Astrocyte (in vitro differentiated cells and primary cell): ENCODE measurements at places on chromosomes 6 and 20.

GRCh38 chr6:16333580-16333979 is 95.2 kb downstream of the GMPR start:
- H3K4me3 ChIP-seq, result no peak overlapping the region
- H3K36me3 ChIP-seq, result no peaks in the 10 kb centered on the region
- no peak overlapping the region for H3K27ac ChIP-seq
- H3K27me3 ChIP-seq, result no peaks in the 10 kb centered on the region

- no peaks in the 10 kb centered on the region for H3K27me3 ChIP-seq
- no peak for DNase-seq
- no peaks in the 10 kb centered on the region for H3K4me1 ChIP-seq
- H3K27ac ChIP-seq, result no peak overlapping the region
Measured at GRCh38 chr6:137167702-137168377, 5.6 kb downstream of the IL22RA2 start.

DNA sequence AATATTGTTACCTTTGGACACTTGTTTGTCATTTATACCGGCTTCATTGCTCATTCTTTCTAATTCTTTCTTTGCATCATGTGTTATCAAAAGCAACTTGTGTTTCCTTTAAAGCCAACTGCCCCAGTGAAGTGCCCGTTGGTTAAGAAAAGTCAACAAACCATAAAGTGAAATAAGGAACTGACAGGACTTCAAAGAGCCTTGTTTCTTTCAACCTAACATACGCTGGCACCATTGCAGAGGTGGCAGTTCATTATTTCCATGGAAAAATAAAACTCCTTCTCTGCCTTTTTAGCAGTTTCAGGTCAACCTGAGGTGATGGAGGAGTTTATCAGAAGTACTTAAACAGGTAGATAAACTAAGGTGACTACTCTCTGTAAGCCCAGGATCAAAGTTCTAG is 28.8 kb downstream of the FERMT1 start:
- H3K27ac ChIP-seq, result no peak overlapping the region
- H3K4me3 ChIP-seq, result no peak overlapping the region
- no peaks in the 10 kb centered on the region for H3K27me3 ChIP-seq
- H3K36me3 ChIP-seq, result no peaks in the 10 kb centered on the region
- no peak for DNase-seq

GRCh38 chr6:75098709-75099108 is 107.1 kb downstream of the COL12A1 start:
- no peak overlapping the region for H3K4me3 ChIP-seq
- DNase-seq, result peak; percentile 97
- peaks cover 27% of the 10 kb centered on the region for H3K4me1 ChIP-seq
- peaks cover 5% of the 10 kb centered on the region for H3K36me3 ChIP-seq
- no peaks in the 10 kb centered on the region for H3K27me3 ChIP-seq

GRCh38 chr6:14857501-14857900 is 388.4 kb upstream of the JARID2 start:
- no peaks in the 10 kb centered on the region for H3K4me1 ChIP-seq
- DNase-seq, result no peak
- H3K36me3 ChIP-seq, result no peaks in the 10 kb centered on the region

GRCh38 chr6:90465686-90466085 is 121.2 kb downstream of the MAP3K7 start:
- peaks cover 9% of the 10 kb centered on the region for H3K4me1 ChIP-seq
- DNase-seq, result no peak
- no peak overlapping the region for H3K4me3 ChIP-seq
- peaks cover 5% of the 10 kb centered on the region for H3K27me3 ChIP-seq
- H3K36me3 ChIP-seq, result no peaks in the 10 kb centered on the region

GRCh38 chr6:152700427-152700826 is 2.7 kb downstream of the MYCT1 start:
- H3K27ac ChIP-seq, result no peak overlapping the region
- H3K4me1 ChIP-seq, result peaks cover 4% of the 10 kb centered on the region
- H3K36me3 ChIP-seq, result no peaks in the 10 kb centered on the region
- H3K4me3 ChIP-seq, result no peak overlapping the region
- no peaks in the 10 kb centered on the region for H3K27me3 ChIP-seq
- DNase-seq, result no peak

GRCh38 chr6:147219463-147219862 is 15.2 kb downstream of the STXBP5 start:
- H3K36me3 ChIP-seq, result no peaks in the 10 kb centered on the region
- H3K4me1 ChIP-seq, result no peaks in the 10 kb centered on the region
- H3K27me3 ChIP-seq, result no peaks in the 10 kb centered on the region
- no peak for DNase-seq
- no peak overlapping the region for H3K4me3 ChIP-seq

- peak overlapping the region; percentile 86 for H3K4me3 ChIP-seq
- H3K36me3 ChIP-seq, result no peaks in the 10 kb centered on the region
- H3K27me3 ChIP-seq, result no peaks in the 10 kb centered on the region
- peak; percentile 68 for DNase-seq
- H3K4me1 ChIP-seq, result peaks cover 7% of the 10 kb centered on the region
Measured at GRCh38 chr6:28838634-28839442, 84.9 kb downstream of the TRIM27 start.

- DNase-seq, result no peak
- H3K4me3 ChIP-seq, result no peak overlapping the region
- H3K27ac ChIP-seq, result no peak overlapping the region
Measured at GRCh38 chr6:167235421-167236238, 55.5 kb upstream of the UNC93A start.

- DNase-seq, result no peak
- no peaks in the 10 kb centered on the region for H3K4me1 ChIP-seq
- no peak overlapping the region for H3K4me3 ChIP-seq
- H3K27me3 ChIP-seq, result peaks cover 75% of the 10 kb centered on the region
Measured at GRCh38 chr20:20368418-20369249, 730 bp downstream of the INSM1 start.

- no peak overlapping the region for H3K27ac ChIP-seq
- H3K4me1 ChIP-seq, result no peaks in the 10 kb centered on the region
- no peaks in the 10 kb centered on the region for H3K27me3 ChIP-seq
- H3K4me3 ChIP-seq, result no peak overlapping the region
Measured at GRCh38 chr6:166430269-166430668, 47.5 kb upstream of the MPC1 start.

GRCh38 chr6:20838113-20838512 is 303.9 kb downstream of the CDKAL1 start:
- H3K27ac ChIP-seq, result no peak overlapping the region
- DNase-seq, result no peak
- no peak overlapping the region for H3K4me3 ChIP-seq

DNA sequence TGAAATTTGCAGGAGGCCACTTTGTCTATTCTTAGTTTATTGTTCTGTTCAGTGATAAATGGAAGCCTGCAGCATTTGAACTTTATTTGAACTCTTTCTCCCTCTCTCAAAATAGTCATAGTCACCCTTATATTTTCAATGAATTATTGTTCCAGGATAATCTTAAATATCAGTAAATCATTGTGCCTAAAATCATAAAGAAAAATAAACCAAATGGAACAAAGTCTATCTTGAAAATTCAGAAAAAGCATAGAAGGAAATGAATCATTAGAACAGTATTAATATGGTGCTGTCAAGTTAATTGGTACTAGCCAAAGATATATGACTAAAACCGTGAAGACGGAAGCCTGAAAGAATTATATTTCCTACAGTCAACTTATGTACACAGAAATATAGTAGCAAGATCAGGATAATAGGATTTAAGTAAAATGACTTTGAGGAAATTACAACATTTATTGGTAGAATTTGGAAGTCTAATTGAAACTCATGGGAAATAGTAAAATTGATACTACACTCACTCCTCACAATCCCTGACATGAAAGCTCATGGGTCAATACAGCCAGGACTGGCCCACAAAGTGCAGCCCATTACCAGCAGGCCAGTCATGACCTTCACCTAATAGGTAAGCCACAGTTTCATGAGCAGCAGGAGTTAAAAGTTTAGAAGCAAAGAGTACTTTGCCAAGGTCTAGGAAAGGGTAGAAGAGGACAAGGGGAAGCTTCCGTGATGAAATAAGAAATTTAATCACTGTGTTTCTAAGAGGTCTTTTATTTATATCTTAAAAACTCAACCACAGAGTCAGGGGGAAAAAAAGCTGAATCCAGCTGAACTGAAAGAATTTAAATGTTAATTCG is 119.9 kb upstream of the ENPP5 start:
- no peak overlapping the region for H3K4me3 ChIP-seq
- H3K27me3 ChIP-seq, result no peaks in the 10 kb centered on the region
- peak; percentile 16 for DNase-seq
- H3K36me3 ChIP-seq, result no peaks in the 10 kb centered on the region

DNA sequence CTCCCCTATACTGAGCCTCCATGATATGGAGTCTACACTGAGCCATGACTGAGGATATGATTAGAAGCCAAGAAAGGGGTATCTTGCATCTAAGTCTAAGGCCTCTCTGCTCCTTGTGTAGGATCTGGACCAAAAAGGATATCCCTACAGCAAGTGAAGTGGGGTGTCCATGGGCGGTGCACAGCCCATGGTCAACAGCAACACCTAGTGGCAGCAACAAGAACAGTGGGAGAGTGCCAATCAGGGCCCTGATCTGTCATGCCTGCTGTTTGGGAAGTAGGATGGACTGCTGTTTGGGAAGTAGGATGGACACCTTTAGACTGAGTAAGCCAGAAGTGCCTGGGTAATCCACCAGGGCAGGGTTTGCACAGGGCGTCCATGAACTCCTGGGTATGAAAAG is 22.4 kb downstream of the PTGIS start:
- H3K4me3 ChIP-seq, result no peak overlapping the region
- peaks cover 4% of the 10 kb centered on the region for H3K27me3 ChIP-seq
- no peaks in the 10 kb centered on the region for H3K4me1 ChIP-seq
- H3K36me3 ChIP-seq, result no peaks in the 10 kb centered on the region
- H3K27ac ChIP-seq, result no peak overlapping the region

- no peak overlapping the region for H3K27ac ChIP-seq
- H3K4me3 ChIP-seq, result no peak overlapping the region
- H3K4me1 ChIP-seq, result peaks cover 8% of the 10 kb centered on the region
- H3K27me3 ChIP-seq, result no peaks in the 10 kb centered on the region
- no peak for DNase-seq
Measured at GRCh38 chr6:31528307-31528777, 420 bp upstream of the MCCD1 start.

DNA sequence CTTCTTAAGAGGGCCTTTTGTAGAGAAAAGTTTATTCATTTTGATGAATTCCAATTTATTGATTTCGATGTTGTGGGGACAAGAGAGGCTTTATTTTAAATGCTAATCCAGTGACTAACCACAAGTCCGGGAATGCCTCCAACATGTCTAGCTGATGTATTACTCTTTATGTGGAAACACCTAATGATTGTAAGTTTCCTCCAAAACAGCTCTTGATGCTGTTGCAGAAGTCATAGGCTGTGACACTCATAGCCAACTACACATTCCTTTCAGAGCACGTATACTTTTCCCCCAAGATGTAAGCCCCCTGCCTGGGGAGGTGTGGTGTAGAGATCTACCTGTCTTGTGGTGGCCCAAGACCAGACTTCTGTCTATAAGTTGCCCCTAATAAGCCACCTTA is 61.3 kb upstream of the RNF24 start:
- H3K36me3 ChIP-seq, result no peaks in the 10 kb centered on the region
- H3K27ac ChIP-seq, result peak overlapping the region; percentile 50
- H3K27me3 ChIP-seq, result no peaks in the 10 kb centered on the region
- peaks cover 11% of the 10 kb centered on the region for H3K4me1 ChIP-seq
- DNase-seq, result peak; percentile 96

- H3K36me3 ChIP-seq, result no peaks in the 10 kb centered on the region
- no peaks in the 10 kb centered on the region for H3K27me3 ChIP-seq
- no peak for DNase-seq
- no peak overlapping the region for H3K27ac ChIP-seq
- H3K4me1 ChIP-seq, result no peaks in the 10 kb centered on the region
Measured at GRCh38 chr6:5379647-5380242, 118.4 kb downstream of the FARS2 start.

GRCh38 chr20:53872081-53872541 is 198.3 kb downstream of the BCAS1 start:
- peaks cover 24% of the 10 kb centered on the region for H3K4me1 ChIP-seq
- H3K36me3 ChIP-seq, result no peaks in the 10 kb centered on the region
- H3K27me3 ChIP-seq, result no peaks in the 10 kb centered on the region
- H3K4me3 ChIP-seq, result no peak overlapping the region

GRCh38 chr6:23728707-23729106 is 397.3 kb upstream of the NRSN1 start:
- no peak for DNase-seq
- H3K27ac ChIP-seq, result no peak overlapping the region
- no peaks in the 10 kb centered on the region for H3K36me3 ChIP-seq

GRCh38 chr20:9294041-9294440 is 220.3 kb upstream of the LAMP5 start:
- H3K4me3 ChIP-seq, result no peak overlapping the region
- no peaks in the 10 kb centered on the region for H3K4me1 ChIP-seq

GRCh38 chr6:142301651-142302391 is at the start of gene ADGRG6:
Gene ADGRG6 (plus strand): TSS chr6:142302007. CDS start chr6:142302330, 323 bp downstream.
- peak within 1 kb of the TSS; percentile 67 for H3K4me3 ChIP-seq
- no peaks in the 10 kb centered on the region for H3K27me3 ChIP-seq
- H3K36me3 ChIP-seq, result no peaks in the 10 kb centered on the region
- H3K4me1 ChIP-seq, result peaks cover 18% of the 10 kb centered on the region
- peak; percentile 22 for DNase-seq

GRCh38 chr20:34064286-34064685 is 47.8 kb downstream of the EIF2S2 start:
- no peaks in the 10 kb centered on the region for H3K36me3 ChIP-seq
- no peaks in the 10 kb centered on the region for H3K27me3 ChIP-seq
- no peak for DNase-seq
- H3K4me1 ChIP-seq, result peaks cover 10% of the 10 kb centered on the region
- H3K4me3 ChIP-seq, result no peak overlapping the region
